ENCODE measurements at places on chromosomes 2 and 18. TPM values are rescaled to one million over a fixed set of nuclear protein-coding genes. Genes with fewer than 3 reads are reported as not detected.

DNA sequence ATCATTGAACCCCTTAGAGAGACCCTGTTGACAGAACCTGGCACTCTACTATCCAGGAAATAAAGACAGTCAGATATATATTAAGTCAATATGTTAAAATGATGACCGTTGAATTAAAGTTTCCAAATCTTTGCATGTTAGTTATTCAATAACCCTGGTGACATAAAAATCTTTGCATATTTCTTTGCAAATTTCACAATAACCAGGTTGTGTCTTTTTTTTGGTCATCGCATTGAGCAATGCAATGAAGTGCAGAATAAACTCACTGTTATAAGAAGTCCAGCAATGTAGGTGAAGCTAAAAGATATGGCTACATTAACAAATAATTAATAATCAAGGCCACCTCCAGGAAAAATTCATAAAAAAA is 596.9 kb downstream of the NYAP2 start:
- DNase-seq: no peak

NTSR2 gene
- 15.8 TPM for total RNA-seq

DLX1 gene
- total RNA-seq: 13.4 TPM

- no peak for DNase-seq
Measured at GRCh38 chr2:24863641-24864040, 56.4 kb downstream of the ADCY3 start.

DNA sequence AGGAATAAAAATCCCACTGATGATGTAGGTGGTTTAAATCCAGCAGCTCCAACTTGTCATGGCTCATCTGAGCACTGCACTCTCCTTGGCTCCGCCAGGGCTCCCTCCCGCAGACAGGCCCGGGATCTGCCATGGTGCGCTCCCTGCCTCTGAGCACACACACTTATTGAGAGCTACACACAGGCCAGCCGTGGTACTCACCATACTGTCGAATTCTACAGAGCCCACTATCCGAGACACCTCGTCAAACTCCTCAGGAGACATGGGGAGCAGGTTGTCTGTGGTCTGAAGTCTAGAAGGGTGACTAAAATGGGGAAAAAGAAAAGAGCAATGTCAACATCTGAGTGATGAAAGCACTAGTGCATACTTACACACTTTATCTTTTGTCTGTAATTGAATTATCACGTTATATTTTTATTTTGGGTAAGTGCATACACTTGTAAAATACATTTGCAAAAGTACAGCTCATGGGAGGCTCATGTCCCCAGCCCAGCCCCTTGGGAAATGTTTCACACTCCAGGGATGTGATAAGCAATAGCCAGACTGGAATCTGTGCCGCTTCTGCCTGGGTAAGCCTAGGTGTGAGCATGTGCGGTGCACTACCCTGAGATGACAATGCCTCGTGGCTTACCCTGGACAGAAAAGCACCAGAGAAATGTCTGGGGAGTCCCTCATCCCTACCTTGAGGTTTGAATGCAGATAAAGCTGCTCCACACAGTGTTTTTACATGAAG is 39.2 kb downstream of the STAT1 start:
- DNase-seq: peak; percentile 18

- DNase-seq: no peak
Measured at GRCh38 chr2:161316701-161317100, 8.5 kb downstream of the PSMD14 start.

DNA sequence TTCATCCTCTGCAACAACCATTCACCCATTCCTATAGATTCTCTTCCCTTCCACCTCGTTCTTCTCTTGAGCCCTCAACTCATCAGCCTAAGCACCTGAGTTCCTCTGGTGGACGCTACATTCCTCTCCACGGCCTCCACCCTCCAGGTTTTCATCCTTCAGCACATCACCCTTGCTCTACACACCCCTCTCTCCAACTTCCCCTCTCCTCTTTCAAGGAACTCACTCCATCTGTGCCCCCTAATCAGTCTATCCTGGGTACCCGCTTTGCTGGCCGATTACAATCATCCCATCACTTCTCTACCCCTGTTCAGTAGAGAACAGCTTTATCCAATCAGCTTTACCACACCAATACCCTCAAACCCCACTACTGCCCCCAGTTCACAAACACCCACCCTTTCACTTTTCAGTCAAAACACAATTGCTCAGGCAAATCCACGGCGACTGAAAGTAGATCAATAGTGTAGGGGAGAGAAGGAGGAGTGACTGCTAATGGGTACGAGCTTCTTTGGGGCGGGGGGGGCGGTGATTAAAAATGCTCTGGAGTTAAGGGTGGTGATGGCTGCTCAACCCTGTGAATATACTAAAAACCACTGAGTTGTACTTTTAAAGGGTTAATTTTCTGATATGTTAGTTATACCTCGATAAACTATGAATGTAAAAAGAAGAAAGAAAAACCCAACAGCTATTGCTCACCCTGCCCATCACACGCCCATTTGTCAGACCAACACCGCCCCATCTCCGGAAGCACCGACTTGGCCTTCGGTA is 857 bp downstream of the DYM start:
- no peak for DNase-seq

SERPINB13 gene
- not detected for total RNA-seq

STPG4 gene
- 1.5 TPM for total RNA-seq

PLCD4 gene
- 10.8 TPM for total RNA-seq

GRCh38 chr18:48038636-48039035 is 108.2 kb upstream of the SMAD2 start:
- DNase-seq: peak; percentile 28

- no peak for DNase-seq
Measured at GRCh38 chr2:45033302-45033701, 24.1 kb upstream of the SIX2 start.

DNA sequence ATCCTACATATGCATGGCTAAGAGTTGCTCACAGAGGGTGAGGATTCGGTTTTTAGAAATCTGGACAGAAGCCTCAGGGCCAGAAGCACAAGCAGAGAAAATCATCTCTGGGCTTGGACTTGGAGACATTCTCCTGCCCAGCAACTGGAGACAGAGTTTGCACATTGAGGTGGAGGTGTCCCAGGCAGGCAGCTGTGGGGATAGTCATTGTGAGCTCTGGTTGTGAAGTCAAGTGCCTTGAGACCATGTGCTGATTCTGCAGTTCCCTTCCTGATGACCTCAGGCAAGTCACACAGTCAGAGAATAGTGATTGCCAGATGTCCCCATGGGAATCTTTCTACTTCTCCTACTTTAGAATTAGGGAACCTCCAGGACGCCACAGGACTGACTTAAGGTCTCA is 108.4 kb upstream of the LDAH start:
- no peak for DNase-seq

DNA sequence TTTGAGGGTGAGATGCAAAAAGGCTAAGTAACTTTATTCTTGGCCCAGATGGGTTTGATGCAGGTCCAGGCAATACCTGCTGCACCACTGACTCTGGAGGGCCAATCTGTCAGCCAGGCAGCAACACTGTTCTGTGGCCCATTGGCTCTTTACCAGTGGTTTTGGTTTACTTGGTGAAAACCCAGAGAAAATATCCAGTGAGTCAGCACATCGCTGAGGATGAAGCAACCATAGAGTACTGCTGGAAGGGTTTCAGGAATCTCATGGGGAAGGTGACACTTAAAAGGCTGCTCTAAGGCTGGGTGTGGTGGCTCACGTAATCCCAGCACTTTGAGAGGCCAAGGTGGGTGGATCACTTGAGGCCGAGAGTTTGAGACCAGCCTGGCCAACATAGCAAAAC is 192.5 kb upstream of the FAM98A start:
- DNase-seq: no peak

- DNase-seq: peak; percentile 51
Measured at GRCh38 chr2:40240070-40240469, 211.8 kb downstream of the SLC8A1 start.

- no peak for DNase-seq
Measured at GRCh38 chr18:79384834-79385233, 10.9 kb upstream of the NFATC1 start.

TMEFF2 gene
- 36.9 TPM for total RNA-seq

MOCOS gene
- 0.19 TPM for total RNA-seq

DNA sequence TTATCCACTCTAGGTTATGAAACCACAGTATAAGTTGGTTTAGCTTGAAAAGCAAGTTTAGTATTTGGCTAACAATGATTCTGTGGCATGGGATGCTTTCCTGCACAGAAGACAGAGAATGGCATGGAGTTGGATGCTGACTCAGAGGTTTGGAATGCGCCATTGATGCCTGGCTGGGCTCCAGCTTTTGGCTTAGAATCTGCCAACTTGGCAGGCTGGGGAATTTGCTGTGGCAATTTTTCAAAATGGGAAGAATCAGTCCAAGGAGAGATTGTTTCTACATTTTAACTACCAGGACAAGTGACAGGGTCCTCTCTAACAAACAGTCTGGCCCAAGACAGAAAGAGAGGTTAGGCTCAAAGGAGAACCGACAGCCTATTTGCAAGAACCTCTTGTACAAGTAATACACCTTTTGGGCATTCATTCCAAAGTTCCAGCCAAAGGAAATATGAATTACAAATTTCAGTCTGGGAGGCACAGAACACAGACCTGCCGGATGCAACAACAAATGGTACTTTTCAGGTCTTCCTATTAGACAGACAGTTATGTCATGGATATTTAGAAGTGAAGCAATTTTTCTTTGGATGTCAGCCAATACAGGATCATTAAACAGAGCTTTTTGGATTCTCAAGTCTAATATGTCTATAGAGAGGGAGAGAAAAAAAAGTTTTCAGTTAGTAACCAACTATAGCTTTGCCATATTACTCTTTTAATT is 1027.7 kb downstream of the TMEM182 start:
- DNase-seq: peak; percentile 40

CIB4 gene
- total RNA-seq: not detected

DNA sequence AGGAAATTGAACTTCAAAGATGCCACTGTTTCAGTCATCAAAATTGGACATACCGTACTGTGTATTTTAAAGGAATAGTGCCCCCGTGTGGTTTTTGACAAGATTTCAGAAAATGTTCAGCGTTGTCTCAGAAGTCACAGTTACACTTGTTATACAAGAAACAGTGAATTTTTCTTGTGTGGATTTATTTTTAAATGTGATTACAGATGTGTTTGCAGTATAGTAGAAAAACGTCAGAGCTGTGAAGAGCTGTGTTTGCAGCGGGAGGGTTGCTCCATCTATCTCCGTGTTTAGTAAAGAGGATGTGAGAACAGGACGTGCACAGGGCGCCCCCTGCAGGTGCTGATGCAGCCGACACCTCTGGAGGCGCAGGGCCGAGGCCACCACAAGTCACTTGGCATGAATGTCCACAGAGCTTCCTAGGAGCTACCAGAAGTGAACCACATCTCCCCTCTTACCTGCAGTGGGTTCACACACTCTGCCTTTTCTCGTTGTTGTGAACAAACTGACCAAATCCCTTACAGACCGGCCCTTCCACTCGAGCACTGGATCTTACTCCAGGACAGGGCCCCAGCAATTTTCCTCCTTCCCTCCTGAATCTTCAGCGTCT is 73.1 kb downstream of the CACNB4 start:
- peak; percentile 87 for DNase-seq

GRCh38 chr18:25830787-25831186 is 259.6 kb downstream of the SS18 start:
- no peak for DNase-seq

DNA sequence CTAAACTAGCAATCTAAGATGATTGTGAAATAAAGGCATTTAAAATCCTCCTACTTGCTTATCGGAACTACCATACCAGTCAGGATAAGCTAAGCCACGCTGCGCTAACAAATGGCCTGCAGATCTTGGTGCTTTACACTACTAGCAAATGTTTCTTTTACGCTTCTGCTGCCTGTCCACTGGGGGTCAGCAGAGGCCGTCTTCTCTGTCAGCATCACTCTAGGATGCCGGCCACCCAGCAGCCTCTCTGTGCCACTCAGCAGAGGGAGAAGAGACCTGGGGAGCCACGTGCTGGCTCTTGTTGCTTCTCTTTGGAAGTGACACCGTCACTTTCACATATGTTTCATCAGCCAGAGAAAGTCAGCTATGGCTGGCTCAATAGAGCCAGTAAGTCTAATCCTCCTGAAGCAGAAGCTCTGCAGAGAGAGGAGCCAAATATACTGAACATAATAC is 36.6 kb downstream of the COPS8 start:
- peak; percentile 52 for DNase-seq

GRCh38 chr2:85853499-85854165 is 35.2 kb downstream of the ST3GAL5 start:
- no peak for DNase-seq

- DNase-seq: no peak
Measured at GRCh38 chr18:22840606-22841144, 92.5 kb upstream of the RBBP8 start.

Data from dorsolateral prefrontal cortex (tissue), 122 donors.